Left ventricle myocardium inferior (tissue), 1 donor: ENCODE measurements at places on chromosomes 5 and 9.

- DNase-seq, result no peak
Observed at GRCh38 chr5:127580731-127581130, 63.3 kb downstream of the PRRC1 start.

GRCh38 chr5:93715327-93715726, 26.1 kb downstream of the POU5F2 start:
- no peak for DNase-seq

GRCh38 chr9:131627648-131628458, 82.5 kb downstream of the PRRT1B start:
- no peak for DNase-seq

- peak; percentile 30 for DNase-seq
Observed at GRCh38 chr9:137156567-137157375, 13.1 kb downstream of the LRRC26 start.

DNA sequence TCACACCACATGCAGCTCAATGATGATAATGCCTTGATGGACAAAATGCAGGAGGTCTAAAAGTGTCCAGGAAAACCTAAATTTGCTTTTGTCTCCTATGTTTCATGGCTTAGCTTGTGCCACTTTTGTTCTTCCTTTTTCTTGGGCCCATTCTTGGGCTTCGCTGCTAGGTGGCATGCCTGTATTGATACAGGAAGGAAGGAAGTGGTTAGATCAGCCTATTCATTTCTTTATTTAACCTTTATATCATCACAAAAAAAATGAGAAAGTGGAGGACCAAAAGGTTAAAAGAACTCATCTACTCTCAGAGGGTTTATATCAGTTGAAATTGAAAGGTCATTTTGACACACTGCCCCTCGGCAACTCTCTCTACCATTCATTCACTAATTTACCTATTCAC, 260.2 kb downstream of the ARHGAP26 start:
- DNase-seq, result no peak
